ENCODE measurements at places on chromosomes 3 and 15.

DNA sequence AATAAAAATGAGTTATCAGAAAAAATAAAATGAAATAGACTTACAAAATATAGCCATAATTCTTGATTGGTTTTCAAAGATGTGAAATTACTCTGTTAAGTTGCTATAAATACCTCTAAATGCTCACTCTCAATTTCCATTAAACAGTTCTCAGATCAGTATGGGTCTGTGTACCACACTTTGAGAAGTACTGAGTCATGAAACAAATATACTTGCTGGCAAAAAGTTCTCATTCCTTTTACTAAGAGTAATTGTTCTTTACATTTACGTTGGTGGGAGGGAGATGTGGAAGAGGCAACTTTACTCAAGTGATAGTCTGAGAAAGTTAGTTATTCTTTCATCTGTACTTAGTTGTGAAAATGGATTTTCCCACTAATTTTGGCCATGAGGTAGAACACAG, 96.3 kb downstream of the ZNF385D start:
- DNase-seq: no peak

DNA sequence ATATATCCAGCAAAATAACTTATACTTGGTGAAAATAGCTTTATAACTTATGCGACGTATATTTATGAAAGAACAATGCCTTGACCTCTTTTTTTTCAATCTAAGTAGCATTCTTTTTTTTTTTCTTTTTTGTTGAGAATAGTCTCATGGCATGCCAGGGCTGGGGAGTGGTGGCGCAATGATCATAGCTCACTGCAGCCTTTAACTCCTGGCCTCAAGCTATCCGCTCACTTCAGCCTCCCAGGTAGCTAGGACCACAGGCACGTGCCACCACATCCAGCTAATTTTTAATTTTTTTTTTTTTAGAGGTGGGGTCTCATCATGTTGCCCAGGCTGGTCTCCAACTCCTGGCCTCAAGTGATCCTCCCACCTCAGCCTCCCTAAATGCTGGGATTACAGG, 43.5 kb downstream of the RAB8B start:
- no peak for DNase-seq

GRCh38 chr15:43346305-43346704, 15.9 kb upstream of the LCMT2 start:
- no peak for DNase-seq

DNA sequence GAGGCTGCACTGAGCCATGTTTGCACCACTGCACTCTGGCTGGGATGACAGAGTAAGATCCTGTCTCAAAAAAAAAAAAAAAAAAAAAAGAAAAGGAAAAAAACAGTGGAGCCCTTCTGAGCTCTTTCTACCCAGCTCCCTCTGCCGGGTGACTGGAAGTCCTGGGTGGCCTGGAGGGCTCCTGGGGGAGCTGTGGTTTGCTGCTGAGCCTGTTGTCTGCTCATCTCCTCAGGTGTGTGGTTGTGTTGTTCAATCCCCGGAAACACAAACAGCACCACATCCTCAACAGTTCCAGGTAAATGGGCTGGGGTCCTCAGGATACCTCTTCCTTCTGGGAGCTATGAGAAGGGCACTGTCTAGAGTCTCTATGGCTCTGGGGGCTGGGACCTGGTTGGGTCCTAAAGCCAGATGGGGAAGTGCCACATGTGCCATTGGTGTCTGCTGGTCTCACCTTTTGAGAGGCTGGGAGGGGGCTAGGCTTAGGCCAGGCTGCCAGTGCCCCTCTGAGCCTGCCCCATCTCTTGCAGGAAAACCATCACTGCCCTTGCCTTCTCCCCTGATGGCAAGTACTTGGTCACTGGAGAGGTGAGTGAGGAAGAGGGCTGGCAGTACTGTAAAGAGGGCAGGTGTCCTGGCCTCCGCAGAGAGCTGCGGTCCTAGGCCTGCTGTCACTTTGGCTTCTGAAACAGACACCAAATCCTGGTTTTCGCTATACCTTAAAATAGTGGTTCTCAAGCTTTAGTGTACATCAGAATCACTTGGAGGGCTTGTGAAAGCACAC, 17.1 kb upstream of the JMJD7 start:
- DNase-seq: no peak

DNA sequence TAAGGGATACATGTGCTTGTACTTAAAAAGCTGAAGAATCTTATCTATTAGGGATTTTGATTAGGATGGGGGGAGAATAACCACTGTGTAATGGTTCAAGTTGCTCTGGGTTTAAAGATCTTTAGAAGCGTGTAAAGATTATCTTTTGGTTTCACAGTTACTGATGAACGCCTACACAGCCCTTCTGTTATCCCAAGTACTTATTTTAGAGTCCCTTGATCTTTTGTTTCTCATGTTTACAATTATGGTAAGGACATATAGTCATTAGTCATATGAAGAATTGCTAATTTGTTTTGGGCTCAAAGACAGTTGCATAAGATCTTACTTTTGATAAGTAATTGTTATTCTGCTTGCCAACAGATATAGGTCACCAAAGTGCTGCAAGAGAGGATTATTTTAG, 160.1 kb downstream of the PLCL2 start:
- no peak for DNase-seq

GRCh38 chr3:72665701-72666446, 182.4 kb downstream of the SHQ1 start:
- DNase-seq: peak; percentile 25

DNA sequence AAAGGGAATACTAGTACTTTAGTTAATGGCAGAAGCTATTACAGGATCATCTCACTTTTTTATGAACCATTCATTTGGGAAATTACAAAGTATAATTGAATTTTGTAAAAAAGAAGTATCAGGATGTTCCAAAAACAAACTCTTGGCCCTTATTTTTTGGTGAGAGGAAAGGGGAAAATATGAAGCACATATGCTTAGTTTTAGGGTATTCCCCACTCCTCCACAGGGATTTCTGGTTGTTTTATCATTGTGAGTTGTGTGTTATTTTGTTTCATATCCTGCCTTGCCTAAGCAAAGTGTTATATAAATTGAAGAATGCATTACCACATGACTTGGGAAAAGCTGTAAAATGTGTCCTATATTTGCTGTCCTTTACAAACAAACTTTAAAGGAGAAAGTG, 227.0 kb downstream of the FMN1 start:
- DNase-seq: no peak

DNA sequence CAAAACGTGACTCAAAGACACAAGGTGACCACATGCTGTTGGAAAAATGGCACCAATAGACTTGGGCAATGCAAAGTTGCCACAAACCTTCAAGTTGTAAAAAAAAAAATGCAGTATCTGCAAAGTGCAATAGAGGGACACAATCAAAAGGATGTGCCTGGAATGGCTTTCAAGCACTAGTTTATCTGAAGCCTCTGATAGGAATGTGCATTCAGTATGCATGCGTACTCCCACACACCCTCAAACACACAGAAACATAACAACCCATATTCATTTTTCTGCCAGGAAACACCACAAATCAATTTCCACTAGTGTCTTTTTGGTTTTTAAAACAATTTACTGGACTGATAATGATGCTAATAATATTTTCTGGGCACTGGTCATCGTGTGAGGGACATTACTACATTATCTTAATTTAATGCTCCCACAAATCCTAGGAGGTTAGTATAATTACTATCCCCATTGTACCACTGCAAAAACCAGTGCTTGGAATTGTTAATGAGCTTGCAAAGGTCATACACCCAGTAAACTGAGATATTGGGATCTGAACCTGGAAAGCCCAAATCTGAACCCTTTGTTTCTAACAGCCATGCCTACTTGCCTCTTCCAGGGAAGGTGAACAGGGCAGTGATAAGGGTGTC, 298.7 kb downstream of the MAGI1 start:
- DNase-seq: no peak

GRCh38 chr3:100400419-100400779, 490 bp downstream of the TOMM70 start:
- DNase-seq: peak; percentile 36

DNA sequence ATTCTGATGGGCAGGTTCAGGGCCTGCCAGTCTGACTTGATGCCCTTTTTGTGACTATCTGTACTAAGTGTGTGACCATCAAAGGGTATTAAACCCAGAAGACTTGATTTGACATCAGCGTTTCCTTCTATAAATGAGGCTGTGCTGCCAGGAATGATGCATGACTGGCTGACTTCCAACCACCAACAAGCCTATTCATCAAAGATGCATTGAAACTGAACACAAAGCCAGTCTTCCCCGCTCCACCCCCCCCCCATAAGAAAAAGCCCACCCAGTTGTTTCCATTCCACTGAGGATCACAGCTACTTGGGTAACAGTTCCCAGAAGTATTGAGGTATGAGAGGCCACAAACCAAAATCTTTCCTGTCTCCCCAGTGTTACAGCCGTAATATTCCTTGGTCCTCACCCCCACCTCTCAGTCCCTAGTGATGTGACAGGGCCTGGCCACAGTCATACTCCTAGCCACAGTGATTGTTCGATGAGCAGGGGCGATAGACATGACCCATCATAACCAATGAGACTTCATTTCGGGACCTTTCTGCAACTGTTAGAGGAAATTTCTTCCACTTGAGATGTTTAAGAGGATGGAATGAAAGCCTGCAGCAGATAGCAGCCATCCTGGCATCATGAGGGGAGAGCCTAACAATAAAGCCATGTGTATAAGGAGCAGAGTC, 22.6 kb downstream of the SH3BP5 start:
- DNase-seq: no peak

- DNase-seq: no peak
Measured at GRCh38 chr3:132628157-132628556, 31.1 kb downstream of the ACKR4 start.

Measured in central memory CD4-positive, alpha-beta T cell (primary cell).